ENCODE measurements at places on chromosomes 7 and 10.

GRCh38 chr10:64409349-64409748 lies 888.1 kb downstream of the REEP3 start:
- DNase-seq: no peak

DNA sequence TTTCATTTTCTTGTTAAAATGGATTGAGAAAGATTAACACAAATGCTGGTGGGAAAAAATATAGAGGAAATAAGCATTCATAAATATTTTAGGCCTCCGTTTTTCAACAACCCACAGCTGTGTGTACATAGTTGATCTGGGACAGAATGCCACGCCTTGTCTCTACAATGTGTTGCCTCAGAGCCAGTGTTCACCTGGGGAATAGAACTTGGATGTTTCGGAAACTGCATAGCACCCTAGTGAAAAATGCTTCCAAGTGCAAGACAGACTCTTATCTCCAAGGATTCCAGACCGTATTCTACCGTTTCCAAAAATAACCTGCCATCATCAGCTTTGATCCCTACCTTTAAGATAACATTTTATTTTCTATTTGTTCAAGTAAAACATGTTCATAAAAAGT lies 260.9 kb downstream of the SDK1 start:
- no peak for DNase-seq

DNA sequence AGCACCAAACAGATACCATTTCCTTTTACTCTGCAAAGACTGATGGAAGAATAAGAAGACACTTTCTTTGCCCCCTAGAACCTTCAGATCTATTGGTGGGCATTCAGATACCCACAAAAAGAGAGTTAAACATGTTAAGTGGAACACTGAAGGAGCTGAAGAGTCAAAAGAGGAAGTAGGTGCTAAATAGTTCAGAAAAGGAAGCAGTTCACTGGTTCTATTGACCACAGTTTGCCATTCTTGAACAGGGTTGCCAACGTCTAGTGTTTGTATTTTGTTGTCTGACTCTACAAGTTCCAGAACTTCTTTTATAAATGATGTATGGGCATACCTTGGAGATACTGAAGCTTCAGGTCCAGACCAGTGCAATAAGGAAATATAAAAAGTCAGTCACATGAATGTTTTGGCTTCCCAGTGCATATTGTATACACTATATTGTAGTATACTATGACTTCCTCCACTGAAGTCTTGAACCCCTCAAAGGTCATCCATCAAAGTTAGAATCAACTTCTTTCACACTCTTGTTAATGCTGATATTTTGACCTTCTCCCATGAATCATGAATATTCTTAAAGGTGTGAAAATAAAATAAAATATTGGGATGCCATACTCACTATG lies 47.5 kb upstream of the AGR3 start:
- no peak for DNase-seq

- no peak for DNase-seq
Measured at GRCh38 chr10:82266438-82266837, 391.4 kb downstream of the NRG3 start.

All from CD4-positive, alpha-beta T cell treated with Interleukin-17A for 4 hours (primary cell).